ENCODE measurements at places on chromosomes 11 and 22.

DNA sequence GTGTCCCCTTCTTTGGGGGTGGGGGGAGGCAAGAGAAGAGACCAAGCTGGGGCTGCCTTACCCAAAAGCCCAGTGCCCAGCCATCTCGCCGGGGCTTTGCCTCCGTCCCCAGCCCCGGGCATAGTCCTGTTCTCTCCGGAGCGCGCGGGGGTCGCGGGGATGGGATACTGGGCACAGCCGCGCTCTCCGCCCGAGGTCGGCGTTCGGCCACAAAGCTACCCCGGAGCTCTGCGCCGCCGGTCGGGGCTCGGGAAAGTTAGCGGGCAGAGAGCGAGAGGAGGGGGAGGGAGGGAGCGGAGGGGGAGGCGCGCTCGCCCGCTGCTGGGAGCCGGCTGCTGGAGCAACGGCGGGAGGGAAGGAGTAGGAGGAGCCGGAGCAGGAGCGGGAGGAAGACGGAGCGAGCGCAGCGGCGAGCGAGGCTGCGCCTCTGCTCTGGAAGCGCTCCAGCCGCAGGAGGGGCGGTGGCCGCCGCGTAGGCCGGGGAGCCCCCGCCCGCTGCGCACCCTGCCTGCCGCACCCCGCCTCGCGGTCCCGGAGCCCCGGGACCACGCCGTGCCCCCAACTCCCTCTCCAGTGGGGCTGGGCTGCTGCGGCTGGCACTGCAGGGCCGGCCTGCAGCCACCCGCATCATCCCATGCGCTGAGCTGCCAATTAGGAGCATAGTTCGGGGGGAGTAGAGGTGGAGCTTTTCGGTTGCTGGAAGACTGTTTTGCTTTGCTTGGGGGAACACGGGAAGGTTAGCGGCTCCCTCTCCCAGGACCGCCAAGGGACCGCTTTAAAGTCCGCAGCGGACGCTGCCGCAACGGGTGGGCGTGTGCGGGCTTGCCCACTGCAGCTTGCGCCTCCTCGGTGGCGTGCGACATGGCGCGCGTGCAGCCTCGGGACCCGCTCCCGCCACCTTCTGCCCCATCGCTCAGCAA, at the start of gene SCN4B:
Gene SCN4B (minus strand): TSS at position 272 of the 920 bp plus-strand sequence. CDS start 150 bp downstream, at position 122.
- no peak for DNase-seq

DNA sequence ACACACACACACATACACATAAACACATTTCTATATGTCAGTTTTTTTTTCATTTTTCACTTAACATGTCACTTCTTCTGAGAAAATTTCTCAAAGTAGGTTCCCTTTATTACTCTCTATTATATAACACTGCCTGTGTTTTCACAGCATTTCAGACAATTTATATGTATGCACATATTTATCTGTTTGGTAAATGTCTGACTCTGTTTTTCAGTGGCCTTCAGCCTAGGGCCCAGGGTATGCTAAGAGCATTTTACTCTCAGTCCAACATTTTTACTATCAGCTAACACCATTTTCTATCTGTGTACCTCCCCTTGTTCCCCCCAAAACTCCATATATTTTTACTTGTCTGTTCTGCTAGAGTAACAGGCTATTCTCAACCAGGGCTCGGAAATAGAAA, 92.3 kb downstream of the ANO3 start:
- no peak for DNase-seq

DNA sequence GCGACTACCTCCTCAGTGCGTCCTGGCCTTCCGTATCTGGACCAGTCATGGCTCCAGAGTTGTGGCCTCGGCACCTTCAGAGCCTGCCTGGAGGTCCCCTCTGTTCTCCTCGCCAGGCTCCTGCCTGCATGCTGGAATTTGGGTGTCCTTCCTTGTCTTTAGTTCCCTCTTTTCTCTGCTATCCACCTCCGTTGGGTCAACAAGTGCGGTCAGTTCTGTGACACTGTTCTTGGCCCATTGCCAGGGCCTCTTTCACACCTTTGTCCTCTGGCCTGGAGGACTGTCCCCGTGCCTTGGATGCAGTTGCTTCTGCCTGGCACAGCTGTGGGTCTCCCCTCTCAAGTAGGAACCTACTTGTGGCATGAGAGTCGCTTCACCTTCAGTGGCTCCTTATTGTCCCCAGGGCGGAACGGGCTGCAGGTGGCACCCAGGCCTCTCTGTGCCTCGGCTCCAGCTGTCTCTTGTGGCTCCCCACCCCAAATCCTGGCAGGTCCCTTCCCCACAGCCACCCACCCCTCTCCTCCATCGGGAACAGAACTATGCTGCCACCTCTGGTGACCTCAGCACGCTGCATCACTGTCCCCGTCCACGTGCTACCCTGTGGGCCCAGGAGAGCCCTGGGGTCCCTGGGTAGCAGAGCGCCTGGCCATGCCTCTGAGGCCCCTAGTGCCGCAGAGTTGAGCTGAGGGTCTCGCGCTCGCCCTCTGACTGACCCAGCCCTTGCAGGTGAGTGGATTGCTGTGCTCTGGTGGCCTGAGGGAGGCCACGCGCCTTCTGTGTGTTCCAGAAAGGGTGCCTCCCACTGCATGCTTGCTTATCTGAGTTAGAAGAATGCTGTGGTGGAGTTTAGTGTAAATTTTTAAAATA, 4.7 kb downstream of the DGCR8 start:
- no peak for DNase-seq

- no peak for DNase-seq
These were observed 117.3 kb upstream of the TEAD1 start for GRCh38 chr11:12556788-12557384.

- no peak for DNase-seq
These were observed 17.4 kb downstream of the OR4D9 start for GRCh38 chr11:59528711-59529110.

GRCh38 chr11:64259533-64260067, 8.3 kb downstream of the PLCB3 start:
- DNase-seq, result no peak

GRCh38 chr11:73219396-73220285, 1.6 kb downstream of the P2RY2 start:
- no peak for DNase-seq
